Coronary artery (tissue), 2 donors: ENCODE measurements at places on chromosomes 3 and 15.

DNA sequence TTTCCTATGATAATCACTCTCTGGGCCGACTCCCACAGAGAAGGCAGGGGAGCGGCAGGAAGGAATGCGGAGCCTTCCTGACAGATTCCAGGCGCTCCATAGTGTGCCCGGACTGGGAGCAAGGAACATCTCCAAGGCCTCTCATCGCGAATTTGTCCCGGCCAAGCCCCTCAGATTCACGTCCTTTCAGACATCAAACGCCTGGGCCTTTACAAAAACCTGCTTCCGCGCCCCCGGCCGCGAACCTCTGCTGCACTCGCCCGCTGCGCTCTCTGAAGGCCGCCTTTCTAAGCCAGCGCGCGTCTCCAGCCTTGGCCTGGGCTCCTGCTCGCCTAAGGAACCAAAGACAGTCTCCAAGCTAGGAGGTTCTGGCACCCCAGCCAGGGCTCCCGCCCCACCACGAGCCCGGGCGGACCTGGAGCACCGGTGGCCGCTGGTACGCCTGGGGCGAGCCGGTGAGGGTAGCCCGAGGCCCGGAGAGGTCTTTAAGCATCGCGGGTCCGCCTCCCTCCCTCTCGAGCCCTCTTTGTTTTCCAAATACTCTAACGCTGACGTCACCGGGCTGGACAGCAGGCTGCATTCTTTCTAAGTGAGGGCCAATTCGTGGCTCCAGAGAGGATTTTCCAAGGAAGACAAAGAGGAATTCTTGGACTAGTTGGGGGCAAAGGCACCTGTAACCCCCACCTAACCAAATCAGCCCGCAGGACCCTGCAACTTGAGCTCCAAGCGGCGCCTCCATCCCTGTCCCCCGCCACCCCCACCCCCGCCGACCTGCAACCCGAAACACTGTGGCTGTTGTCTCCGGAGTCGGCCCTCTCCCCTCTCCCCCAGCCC is 759 bp downstream of the AMOTL2 start:
- peak; percentile 92 for DNase-seq

DNA sequence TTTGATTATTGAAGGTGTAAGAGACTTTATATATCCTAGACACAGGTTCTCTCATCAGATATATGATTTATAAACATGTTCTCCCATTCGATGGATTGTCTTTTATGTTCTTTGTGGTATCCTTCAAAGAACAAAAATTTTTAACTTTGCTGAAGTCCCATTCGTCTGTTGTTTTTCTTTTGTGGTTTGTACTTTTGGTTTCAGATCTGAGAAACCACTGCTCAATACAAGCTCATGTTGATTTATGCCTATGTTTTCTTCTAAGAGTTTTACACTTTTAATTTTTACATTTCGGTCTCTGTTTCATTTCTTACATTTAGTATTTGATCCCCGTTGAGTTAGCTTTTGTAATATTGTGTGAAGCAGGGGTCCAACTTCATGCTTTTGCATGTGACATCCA is 103.3 kb upstream of the SPRED1 start:
- no peak for DNase-seq

DNA sequence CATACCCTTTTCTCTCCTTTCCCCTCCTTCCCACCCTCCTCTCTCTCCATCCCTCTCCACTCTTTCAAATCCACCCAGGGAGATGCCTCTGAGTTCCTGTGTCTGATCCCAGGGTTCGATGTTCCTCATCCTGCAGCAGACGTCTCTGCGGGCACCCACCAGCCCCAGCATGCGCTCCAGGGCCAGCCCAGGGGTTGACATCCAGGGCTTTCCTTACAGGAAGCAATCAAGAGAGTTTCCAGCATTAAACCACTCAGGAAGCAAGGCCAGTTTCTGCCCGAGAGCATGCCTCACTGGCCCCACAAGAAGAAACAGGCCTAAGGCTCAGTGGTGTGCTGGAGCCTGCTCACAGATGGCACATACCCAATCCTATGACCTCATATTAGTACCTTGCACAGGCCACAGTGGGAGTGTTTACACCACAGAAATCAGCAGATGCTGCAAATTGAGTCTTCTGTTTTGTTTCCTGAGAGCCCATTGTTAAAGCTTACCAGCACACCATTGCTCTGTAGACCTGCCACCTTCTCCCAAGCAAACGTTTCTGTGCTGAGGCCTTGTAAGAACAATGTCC is 13.2 kb downstream of the SLC6A1 start:
- DNase-seq, result no peak

GRCh38 chr3:150995510-150995909 is 23.0 kb upstream of the CLRN1 start:
- DNase-seq, result no peak

GRCh38 chr15:38860674-38861073 is 296.1 kb upstream of the RASGRP1 start:
- no peak for DNase-seq

DNA sequence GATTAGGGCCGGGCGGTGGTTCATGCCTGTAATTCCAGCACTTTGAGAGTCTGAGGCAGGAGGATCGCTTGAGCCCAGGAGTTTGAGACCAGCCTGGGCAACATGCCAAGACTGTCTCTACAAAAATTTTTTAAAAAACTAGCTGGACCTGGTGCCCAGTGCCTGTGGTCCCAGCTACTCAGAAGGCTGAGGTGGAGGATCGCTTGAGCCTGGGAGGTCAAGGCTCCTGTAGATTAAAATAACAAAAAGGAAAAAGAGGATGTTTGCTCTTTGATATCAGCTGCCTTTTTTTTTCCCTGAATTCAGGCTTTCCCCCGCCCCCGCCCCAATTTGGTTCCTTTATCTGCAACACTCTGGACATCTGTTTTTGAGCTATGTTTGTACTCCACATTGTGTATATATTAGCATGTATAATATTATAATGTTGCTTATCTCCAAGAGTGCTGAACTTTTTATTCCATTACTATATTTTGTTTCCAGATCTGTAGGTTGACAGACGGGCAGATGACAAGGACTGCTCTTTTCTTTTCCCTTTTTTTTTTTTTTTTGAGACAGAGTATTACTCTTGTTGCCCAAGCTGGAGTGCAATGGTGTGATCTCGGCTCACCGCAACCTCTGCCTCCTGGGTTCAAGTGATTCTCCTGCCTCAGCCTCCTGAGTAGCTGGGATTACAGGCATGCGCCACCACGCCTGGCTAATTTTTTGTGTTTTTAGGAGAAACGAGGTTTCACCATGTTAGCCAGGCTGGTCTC is 4.6 kb downstream of the SNAP23 start:
- DNase-seq, result no peak

DNA sequence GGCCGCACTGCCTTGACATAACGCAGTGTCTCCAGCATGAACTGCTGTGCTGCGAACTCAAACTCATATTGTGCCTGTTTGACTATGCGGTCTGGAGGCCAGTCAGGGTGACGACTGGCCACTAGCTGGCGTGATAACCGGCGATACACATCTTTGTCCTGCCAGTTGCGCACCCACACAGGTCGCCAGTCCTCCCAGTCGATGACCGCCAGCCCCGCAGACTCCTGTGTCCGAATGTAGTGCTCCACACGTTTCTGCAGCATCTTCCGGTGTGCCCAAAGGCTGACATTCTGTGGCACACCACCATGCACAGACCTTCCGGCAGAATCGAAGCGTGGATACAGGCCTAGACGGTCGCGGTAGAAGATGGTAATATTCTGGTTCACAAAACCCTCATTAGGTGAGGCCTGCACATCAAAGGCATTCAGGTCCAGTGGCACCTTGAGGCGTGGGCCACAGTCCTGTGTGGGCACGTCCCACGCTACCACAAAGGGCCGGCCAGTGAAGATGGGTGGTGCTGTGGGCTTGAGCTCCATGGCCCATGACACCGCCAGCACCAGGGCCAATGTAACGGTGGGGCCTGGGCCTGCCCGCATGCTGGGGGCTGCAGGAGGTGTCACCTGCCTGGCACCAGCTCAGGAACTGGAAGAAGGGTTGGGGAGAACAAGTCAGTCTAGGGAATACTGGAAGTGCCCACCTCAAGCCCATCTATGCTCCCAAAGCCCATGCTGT is 2.5 kb downstream of the HYAL2 start:
- no peak for DNase-seq

GRCh38 chr15:85880501-85881190 is 85.9 kb upstream of the KLHL25 start:
- no peak for DNase-seq

- DNase-seq, result no peak
These were observed 63.6 kb downstream of the PROS1 start for GRCh38 chr3:93910097-93910496.

DNA sequence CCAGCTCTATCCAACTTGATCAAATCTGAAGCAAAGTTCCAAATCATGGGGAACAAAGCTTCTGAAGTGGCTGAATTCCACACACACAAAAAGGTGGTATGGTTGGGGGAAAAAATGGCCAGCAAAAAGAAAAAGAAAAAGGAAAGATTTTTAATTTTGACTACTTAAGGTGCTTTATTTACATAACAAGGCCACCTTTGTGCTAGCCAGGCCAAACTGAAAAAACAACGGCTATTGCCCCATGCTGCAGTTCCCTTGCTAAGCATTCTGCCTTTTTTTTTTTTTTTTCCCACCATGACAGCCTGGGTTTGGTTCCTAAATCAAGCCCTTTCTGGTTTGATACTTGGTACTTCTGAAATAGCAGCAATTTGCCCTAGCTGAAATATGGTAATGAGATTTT is 66.5 kb upstream of the DAZL start:
- no peak for DNase-seq

- DNase-seq, result no peak
These were observed 6.4 kb upstream of the SLC51B start for GRCh38 chr15:65038836-65039235.

- DNase-seq, result no peak
These were observed 53.0 kb downstream of the CYP19A1 start for GRCh38 chr15:51285399-51285798.
